ENCODE measurements at places on chromosomes 5 and 9.

DNA sequence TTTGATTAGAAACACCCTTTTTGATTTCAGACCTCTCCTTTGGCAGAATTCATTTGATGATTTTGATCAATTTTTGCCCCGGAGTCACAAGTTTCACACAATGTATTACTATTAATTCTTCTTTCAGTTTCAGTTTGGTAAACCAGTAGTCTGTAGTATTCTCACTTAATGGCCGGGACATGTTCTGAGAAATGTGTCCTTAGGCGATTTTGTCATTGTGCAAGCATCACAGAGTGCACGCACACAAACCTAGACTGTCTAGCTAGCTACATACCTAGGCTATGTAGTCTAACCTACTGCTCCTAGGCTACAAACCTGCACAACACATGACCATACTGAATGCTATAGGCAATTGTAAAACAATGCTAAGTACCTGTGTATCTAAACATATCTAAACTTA lies 662.5 kb downstream of the IRX1 start:
- DNase-seq: no peak

- no peak for DNase-seq
Observed at GRCh38 chr9:21294904-21295538, 10.1 kb downstream of the IFNA5 start.

DNA sequence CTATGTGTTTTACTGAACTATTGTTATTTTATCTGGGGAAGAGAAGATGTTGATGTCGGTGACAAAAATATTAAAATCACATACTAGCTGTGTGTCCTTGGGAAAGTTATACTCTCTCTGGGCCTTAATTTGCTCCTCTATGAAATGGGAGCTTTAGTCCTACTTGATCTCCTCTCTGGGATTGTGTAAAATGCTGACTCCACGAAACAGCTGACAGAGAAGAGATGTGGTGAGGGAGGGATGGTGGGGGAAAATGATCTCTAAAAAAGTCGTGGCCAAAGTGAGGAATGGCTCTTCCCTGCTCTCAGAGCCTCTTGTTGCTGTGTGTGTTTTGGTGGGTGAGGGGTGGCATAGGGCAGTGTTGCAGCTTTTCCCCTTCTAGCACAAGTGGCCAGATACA lies 173.7 kb downstream of the MELK start:
- DNase-seq: no peak

DNA sequence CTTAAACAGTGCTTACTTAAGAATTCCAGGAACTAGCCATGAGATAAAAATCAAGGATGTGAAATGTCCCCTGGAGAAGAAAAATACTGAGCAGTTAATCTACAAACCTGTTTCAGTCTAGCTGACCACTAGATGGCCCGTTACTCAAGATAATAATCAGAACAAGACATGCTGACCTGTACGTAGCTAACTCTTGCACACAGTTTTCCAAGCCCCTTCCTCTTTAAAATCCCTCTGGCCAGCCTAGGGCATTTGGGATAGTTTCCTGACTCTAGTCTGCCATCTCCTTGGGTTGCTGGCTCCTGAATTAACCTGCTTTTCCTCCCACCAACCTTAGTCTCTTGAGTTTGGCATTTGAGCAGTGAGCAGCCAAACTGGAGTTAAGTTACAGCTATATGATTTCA lies 59.2 kb upstream of the TRAF1 start:
- DNase-seq: peak; percentile 53

DNA sequence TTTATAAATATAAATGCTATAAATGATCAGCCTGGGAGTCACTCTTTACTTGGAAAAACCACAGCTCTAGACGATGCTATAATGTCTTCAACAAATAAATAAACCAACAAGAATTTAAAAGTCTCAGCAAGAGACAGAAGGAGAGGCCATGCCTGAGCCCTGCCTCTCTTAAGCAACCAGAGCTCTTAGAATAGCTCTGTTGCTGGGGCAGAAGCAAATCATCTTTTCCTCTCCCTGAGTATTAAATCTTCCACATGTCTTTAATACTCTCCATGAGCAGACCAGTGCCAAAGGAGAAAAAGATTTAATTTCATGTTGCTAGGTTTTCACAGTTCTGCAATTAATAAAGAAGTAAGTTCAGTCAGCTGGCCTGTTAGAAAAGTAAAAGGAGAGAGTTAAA lies 408.0 kb upstream of the SLC30A5 start:
- no peak for DNase-seq

- DNase-seq: no peak
Observed at GRCh38 chr9:976258-976942, at the start of gene DMRT3. Gene DMRT3, plus strand, starts transcription at chr9:976655. Its CDS starts 347 bp downstream, at chr9:977002.

- DNase-seq: no peak
Observed at GRCh38 chr9:122226758-122227574, 1.8 kb downstream of the LHX6 start.

DNA sequence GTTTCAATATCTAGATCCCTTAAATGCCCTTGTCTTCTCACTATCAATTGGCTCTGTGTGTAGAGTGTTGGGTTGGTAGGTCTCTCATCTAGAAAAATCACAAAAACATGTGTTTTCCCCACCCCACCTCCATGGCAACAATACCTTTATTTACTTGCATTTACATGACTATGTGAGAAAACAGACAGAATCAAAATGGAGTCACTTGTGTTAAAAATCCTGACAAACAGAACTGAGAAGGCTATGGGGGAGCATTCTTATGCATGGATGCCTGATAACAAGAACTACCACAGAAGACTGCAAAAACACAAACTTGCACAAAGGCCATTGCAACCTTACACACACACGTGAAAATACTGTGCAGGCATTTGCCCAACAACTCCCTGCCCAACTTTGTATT lies 1352.9 kb upstream of the CDH9 start:
- no peak for DNase-seq

DNA sequence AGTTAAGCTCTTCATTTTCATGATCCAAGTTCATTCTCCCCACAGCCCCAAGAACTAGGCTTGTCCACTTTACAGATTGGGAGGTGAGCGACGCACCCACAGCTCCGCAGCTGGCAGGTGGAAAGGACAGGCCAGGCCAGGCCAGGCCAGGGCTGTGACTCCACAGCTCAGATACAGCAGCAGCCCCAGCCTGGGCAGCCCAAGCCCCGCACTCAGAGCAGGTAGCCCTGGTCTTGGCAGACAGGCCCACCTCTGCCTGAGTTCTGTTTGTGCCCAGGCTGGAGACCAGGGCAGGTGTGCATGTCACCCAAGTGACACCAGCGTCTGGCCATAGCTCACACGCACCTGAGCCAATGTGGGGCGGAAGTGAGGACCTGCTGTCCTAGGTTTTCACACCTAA lies 124.7 kb downstream of the WNK2 start:
- DNase-seq: no peak

- DNase-seq: peak; percentile 35
Observed at GRCh38 chr5:134510970-134511795, 14.3 kb upstream of the JADE2 start.

DNA sequence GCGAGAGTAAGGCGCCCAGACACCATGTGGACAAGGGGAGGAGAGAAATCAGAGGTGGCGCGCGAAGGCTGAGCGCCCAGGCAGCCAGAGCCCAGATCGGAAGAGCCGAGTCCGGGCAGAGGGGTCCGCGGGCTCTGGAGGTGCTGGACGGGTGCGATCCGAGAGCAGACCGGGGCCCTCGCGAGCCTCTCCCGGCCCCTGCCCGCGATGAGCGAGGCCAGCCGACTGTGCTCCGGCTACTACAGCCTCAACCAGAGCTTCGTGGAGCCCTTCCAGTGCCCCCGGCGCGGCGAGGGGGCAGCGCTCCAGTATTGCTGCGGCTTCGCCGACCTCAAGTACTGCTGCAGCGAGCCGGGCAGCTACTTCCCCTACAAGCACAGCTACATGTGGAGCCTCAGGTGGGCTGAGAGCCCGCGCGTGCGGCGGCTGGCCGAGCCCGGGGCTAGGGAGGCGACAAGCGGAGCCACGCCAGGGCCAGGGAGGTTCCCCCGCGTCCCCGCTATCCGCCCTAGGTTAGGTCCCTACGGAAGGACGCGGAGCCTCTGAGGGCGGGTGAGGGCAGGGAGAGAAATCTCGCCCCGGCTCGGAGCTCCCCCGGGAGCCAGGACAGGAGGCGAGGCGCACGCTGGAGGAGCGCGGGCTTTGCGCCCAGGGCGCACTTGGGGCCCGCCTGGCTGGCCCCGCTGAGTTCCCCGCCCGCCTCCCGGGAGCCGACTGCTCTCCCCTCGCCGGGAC lies at the start of gene SHISAL2B:
Gene SHISAL2B, plus strand, starts transcription at position 87 of the 735 bp plus-strand sequence. Its CDS starts 121 bp downstream, at position 208.
- no peak for DNase-seq

DNA sequence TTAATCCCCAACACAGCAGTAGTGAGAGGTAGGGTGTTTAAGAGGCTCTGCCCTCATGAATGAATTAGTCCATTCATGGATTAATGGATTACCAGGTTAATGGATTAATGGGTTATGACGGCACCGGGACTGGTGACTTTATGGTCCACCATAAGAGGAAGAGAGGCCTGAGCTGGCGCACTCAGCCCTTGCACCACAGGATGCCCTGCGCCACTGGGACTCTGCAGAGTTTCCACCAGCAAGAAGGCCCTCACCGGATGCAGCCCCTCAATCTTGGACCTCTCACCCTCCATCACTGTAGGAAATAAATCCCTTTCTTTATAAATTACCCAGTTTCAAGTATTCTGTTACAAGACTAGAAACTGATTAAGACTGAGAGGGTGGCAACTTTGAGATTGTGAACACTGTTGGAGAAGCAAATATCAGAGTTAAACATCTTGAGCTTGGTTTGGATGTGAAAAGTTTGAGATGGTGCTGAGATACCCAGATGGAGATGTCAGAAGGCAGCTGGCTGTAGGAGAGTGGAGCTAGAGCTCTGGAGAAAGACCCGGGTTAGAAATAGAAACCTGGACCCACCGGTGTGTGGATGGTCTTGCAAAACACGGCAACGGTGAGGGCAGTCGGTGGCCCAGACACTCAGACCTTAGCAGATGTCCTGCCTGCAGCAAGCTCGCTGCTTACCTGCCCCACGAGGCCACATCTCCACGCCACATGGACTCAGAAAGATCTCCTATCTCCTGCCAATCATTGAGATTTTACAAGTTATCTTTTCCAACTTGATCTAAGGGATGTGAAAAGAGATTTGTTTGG lies 98.8 kb downstream of the HSD17B3 start:
- no peak for DNase-seq

GRCh38 chr5:82066791-82067190 lies 95.0 kb downstream of the ATG10 start:
- DNase-seq: no peak

DNA sequence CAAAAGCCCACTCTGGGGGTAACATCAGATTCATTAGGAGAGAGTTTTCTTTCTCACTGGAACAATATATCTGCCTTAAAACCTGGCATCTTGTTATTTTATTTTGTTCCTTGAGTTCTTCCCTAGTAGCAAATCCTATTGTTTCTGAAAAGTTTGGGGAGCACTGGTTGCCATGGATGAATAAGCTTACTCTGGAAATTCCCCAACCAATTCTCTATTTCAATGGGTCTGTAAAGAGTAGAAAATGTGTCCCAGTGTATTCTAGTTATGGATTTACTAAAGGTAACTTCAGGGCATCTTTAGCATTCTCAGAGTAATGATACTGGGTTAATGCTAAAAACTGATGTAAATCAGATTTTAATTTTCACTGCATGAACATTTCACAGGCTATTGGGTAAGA lies 94.2 kb upstream of the S1PR3 start:
- no peak for DNase-seq

- peak; percentile 97 for DNase-seq
Observed at GRCh38 chr9:4293293-4293941, 6.5 kb downstream of the GLIS3 start.

DNA sequence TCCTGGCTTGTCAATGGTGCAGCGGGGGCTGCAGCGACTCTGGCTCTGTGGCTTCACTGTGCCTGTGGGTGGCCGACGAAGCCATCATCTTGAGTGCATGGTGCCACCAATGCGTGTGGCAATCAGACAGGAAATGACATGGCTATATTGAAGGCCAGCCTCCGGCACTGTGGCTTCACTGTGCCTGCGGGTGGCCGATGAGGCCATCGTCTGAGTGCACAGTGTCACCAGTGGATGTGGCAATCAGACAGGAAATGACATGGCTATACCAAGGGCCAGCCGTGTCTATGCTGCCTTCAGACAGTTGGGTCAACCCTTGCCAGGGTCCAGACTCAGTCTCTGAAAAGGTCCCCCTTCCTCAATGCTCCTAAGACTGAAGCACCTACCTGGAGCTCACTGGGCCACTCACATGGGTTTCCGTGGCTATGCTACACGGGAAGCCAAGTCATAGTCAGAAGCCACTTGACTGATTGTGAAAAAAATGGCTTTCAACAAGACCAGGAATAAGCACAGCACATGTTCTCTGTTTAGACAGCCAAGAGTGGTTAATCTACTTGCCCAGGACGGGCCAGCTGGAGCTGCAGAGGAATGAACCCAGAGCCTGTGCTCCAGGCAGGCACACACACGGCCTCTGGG lies 67.5 kb upstream of the S1PR3 start:
- no peak for DNase-seq

DNA sequence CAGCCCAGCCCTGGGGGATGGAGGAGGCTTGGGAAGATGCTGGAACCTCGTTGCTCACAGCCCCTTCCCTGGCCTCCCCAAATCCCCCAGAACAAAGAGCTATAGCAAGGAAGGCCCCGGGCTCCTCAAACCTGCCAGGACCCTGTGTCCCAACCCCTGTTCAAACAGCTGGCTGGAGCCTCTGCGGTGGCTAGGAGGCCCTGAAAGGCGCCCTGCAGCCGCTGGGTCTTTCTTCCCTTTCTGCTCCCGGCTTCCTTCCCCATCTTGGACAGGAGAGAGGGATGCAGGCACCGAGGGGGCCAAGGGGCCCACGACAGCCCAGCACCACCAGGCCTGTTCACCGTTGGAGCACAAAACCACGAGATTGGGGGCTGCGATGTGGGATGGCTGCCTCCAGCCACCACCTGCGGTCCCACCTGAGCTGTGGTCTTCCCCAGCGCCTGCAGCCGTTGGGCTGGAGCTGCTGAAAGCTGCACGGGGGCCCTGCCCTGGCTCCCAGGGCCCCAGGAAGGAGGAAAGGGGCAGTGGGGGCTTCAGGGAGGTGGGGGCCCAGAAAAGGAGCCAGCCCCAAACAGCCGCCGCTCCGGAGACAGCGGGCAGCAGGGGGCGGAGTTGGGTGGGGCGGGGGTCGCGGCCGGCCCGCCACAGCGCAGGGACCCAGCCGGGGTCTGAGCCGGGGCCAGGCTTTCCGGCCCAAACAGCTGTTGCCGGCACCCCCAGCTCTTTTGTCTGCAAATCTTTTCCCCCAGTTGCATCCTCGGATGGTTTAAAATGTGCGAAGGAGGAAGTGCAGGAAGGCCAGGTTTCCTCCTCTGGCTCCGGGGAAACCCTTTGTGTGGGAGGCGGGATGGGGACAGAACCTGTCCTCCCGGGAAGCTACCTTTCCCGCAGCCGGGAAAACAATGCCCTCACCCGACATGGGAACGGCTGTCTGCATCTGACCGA lies 16.1 kb downstream of the NOTCH1 start:
- no peak for DNase-seq

- no peak for DNase-seq
Observed at GRCh38 chr9:130642926-130643325, 21.5 kb upstream of the PRDM12 start.
